ENCODE measurements at places on chromosomes 16 and 17. TPM values are rescaled to one million over a fixed set of nuclear protein-coding genes. Genes with fewer than 3 reads are reported as not detected.

KRTAP9-8 gene
- not detected for total RNA-seq

TBC1D26 gene
- not detected for total RNA-seq

PROCA1 gene
- total RNA-seq = 10.3 TPM

VMO1 gene
- total RNA-seq = not detected

MT1M gene
- total RNA-seq = not detected

NPIPA2 gene
- total RNA-seq = 4.7 TPM

CTDNEP1 gene
- 53.1 TPM for total RNA-seq

SLFN13 gene
- total RNA-seq = 0.49 TPM

PRR35 gene
- total RNA-seq = not detected

PIRT gene
- total RNA-seq = not detected

PIK3R6 gene
- 0.04 TPM for total RNA-seq

CNGB1 gene
- not detected for total RNA-seq

EPX gene
- total RNA-seq = not detected

ARHGDIG gene
- total RNA-seq = 4.5 TPM

SPN gene
- total RNA-seq = 1.8 TPM

MT1E gene
- not detected for total RNA-seq

TMIGD1 gene
- not detected for total RNA-seq

MT1F gene
- total RNA-seq = not detected

TEX19 gene
- total RNA-seq = 0.98 TPM

HSD17B1 gene
- 5.0 TPM for total RNA-seq

TMEM238L gene
- total RNA-seq = not detected

DNAAF1 gene
- total RNA-seq = 0.90 TPM
